ENCODE measurements at places on chromosomes 1 and 21. TPM values are rescaled to one million over a fixed set of nuclear protein-coding genes. Genes with fewer than 3 reads are reported as not detected.

Gene UBE2G2
- 197 TPM for total RNA-seq

Gene SLC1A7
- total RNA-seq: not detected

Gene IGSF5
- not detected for total RNA-seq

Gene OR2T2
- not detected for total RNA-seq

Gene FALEC
- 0.20 TPM for total RNA-seq

Gene SELENBP1
- total RNA-seq: 11.7 TPM

Data from pulmonary artery endothelial cell (primary cell).